ENCODE measurements at places on chromosomes 16 and 17.

GRCh38 chr17:68780596-68780995, 174.6 kb downstream of the ABCA8 start:
- no peak for DNase-seq

DNA sequence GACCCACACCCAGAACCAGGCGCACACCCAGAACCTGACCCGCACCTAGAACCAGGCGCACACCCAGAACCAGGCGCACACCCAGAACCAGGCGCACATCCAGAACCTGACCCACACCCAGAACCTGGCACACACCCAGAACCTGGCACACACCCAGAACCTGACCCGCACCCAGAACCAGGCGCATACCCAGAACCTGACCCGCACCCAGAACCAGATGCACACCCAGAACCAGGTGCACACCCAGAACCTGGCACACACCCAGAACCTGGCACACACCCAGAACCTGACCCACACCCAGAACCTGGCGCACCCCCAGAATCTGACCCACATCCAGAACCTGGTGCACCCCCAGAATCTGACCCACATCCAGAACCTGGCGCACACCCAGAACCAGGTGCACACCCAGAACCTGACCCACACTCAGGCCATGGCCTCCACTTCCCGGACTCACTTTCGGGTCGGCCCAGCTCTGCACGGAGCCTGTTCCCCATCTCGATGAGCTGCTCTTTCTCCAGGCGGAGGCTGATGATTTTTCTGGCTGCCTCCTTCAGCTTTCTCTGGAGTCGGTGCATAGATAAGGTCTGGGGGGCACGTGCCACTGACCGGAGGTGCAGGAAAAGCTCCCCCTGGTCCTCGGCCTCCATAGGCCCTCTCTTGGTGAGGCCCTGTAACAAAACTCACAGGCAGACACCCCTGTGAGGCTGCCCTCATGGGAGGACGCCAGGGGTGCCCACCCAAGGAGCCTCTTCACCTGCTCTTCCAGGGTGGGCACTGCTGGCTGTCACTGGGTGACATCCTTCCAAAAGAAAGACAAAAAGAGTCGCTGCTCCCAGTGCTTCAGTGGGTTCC, 53.3 kb upstream of the FASN start:
- no peak for DNase-seq

DNA sequence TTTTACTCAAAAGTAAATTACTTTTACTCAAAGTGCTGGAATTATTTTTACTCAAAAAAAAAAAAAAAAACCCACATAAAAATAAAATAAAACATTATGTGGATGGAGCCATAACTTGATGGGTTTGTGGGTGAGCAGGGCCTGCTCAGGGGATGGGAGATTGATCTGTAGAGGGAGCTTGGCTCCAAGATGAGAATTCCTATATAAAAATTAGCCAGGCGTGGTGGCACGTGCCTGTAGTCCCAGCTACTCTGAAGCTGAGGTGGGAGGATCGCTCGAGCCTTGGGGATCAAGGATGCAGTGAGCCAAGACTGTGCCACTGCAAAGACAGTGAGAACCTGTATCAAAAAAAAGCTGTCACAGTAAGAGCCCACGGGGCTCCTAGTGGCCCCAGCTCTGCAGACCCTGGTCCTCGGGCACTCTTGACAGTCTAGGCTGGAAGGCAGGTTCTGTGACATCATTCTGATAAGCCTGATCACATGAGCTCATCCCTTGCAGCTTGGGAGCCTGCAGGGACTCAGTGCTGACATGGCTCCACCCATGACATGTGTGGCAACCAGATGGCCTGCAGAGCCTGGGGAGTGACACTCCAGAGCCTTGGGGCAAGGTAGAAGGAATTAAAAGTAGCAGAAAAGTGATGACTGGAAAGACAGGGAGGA, 42.5 kb downstream of the ST3GAL2 start:
- DNase-seq, result no peak

DNA sequence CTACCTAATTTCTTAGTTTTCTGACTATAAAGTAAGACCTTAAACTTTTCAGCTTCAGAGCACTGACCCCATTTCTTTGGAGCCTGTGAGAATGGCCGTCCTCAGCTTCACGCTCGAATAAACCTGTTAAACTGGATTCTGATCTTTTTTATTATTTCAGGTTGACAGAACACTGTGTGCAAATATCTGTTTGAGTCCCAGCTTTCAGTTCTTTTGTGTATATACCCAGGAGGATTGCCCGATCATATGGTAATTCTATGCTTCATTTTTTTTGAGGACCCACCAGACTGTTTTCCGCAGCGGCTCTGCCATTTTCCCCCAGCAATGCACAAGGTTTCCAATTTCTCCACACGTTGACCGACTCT, 19.8 kb upstream of the KCNH6 start:
- DNase-seq, result no peak

GRCh38 chr17:72861811-72862210, 230.7 kb downstream of the SLC39A11 start:
- no peak for DNase-seq

GRCh38 chr16:85729452-85730185, 21.3 kb downstream of the C16orf74 start:
- no peak for DNase-seq

- DNase-seq, result no peak
Observed at GRCh38 chr16:86073103-86073625, 174.2 kb downstream of the IRF8 start.

DNA sequence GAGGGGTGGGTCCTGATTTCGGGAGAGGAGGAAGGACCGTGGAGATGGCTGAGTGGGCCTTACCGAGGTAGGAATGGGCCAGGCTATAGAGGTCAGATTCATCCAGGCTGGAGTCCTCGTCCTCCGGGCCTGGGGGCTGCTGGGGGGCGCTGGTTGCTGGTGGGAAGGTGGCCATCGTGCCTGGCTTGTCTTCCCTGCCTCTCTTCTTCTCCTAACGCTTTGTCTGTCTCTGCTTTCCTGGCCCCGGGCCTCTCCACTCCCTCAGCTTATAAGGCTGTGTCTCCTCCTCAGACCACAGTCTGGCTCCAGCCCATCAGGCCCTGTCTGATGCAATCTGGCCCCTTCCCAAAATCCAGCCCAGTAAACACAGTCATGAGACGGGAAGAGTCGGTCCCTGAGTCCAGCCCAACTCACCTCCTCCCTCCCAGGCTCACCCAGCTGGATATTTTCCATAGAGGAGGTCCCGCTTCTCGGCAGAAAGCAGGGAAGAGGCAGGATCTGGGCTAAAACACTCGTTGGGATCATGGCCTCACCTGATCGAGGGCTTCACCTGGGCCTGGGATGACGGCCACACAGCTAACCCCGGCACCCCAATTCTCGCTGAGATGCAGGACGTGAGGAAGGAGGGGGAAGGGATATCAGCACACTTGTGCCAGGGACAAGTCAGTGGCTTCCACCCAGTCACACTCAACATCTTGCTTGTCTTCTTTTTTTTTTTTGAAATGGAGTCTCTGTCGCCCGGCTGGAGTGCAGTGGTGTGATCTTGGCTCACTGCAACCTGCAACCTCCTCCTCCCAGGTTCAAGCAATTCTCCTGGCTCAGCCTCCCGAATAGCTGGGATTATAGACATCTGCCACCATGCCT, at the start of gene NUPR1:
Gene NUPR1, minus strand, starts transcription at position 242 of the 864 bp plus-strand sequence. Its CDS starts 67 bp downstream, at position 175.
- DNase-seq, result peak; percentile 34

DNA sequence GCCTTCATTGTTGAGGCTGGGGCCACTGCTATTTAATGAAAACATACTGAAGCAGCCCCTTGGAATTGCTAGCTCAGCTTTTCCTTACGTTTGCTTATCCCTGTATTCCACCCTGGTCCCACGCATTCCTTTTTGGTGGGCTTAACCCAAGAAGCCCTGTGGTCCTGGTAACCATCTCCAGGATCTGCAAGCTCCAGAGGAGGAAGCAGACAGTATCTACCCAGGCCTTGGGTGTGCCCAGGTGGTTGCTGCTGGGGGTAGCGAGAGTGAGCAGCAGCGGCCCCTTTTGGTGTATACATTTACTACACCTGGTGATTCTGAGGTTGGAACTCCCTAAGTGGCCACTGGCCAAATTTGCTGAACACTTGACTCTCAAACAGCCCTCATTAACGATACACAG, 97.7 kb downstream of the CBLN1 start:
- no peak for DNase-seq

All from esophagus squamous epithelium (tissue), 5 donors.